Lower lobe of right lung (tissue), 2 donors: ENCODE measurements at places on chromosomes 13 and 19.

DNA sequence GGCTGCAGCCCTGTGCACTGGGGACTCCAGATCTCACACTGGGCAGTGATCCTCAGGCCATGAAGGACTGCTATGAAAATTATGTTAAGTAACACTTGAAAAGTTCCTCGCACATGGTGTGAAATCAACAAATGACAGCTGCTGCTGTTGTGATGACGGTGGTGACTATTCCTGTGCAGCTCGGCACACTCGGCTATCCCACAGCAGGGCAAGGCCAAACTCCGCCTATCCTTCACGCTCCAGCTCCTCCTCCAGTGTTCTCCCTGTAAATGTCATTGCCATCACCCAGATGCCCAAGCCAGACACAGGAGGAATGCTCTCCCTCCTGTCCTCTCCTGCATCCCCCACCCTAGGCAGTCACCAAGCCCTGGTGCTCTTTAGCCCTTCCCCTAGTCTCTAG, 31.3 kb downstream of the GRIK5 start:
- no peak for DNase-seq

DNA sequence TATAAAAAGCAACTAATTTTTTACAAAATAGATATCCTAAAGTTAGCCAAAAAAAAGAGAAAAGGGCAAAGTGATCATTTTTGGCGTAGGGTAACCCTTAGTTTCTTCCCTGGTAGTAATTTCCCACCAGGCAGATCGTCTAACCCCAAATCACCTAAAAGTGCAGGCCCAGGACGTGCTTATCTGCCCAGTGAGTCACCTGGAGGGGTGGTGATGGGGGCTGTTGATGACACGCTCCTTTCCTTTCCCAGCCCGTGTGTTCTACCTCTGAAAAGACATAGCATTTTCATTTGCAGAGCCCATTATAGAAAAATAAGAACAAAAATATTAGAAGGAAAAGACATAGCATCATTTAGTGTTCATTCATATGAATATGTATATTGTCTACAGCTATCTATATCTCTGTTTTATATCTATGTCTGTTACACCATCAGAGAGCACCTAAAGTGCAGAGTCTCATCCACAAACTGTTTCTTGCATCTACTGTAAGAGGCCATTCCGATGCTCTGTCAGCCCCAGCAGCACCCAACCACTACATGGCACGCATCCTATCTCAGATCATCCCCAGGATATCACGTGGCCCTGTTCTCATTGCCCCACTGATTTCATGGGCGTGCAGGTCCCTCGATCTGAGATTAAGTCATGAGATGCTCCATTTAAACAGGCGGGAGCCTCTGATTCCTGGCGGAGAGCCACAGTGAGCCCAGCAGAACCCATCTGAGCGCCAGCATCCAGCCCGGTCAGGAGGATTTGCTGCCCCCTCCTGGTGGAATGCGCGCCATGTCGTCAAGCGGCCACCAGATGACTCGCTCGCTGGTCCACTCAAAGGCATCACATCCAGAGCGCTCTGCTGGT, 8.5 kb upstream of the LILRB3 start:
- DNase-seq: peak; percentile 92

GRCh38 chr13:113547238-113547971, 37.1 kb upstream of the TFDP1 start:
- DNase-seq: peak; percentile 28

- peak; percentile 85 for DNase-seq
Measured at GRCh38 chr19:3163230-3163886, 15.2 kb upstream of the S1PR4 start.

DNA sequence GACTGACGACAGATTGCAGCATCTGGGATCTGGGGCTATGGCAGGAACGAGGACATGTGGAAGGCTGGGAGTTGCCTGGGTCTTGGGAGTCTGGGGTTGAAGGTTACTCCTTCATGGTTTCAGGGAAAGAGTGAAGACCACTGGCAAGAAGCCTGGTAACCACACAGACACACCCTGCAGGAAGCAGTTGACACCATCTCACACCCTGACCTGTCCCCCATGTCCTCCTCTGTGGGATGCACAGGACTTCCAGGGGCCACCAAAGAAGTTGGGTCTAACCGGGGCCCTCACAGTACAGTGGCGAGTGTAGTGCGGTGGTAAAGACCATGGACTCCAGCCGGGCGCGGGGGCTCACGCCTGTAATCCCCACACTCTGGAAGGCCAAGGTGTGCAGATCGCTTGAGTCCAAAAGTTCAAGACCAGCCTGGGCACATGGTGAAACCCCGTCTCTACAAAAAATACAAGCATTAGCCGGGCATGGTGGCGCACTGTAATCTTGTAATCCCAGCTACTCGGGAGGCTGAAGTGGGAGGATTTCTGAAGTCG, 10.6 kb upstream of the FFAR2 start:
- DNase-seq: no peak

DNA sequence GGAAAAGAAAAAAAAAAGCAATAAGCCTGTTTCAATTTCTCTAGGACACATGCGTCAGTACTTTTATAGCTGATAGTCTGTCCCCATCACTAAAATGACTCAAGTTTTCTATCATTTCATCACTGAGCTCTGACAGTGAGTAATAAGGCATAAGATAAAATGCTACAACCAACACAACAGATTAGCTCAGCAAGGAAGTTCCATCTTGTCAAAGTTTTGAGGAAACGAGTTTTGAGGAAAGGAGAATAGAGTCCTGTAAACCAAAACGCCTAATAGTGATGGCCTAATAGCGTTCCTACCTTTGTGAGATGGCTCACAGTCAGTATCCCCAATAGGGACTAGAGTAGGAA, 145.1 kb downstream of the LACC1 start:
- DNase-seq: no peak

DNA sequence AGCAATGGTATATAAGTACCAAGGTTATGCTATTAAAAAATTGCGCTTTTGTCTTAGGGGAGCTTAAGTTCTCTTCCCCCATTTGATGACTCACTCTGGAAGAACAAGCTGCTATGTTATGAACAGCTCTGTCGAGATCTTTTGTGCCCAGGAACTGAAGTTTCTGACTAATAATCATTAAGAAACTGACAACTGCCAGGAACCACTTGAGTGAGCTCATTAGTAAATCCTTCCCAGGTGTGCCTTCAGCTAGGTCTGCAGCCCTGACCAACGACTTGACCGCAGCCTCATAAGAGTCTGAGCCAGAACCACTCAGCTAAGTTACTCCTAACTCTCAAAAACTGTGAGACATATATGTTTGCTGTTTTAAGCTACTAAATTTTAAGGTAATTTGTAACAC, 147.8 kb downstream of the SLITRK6 start:
- DNase-seq: no peak

DNA sequence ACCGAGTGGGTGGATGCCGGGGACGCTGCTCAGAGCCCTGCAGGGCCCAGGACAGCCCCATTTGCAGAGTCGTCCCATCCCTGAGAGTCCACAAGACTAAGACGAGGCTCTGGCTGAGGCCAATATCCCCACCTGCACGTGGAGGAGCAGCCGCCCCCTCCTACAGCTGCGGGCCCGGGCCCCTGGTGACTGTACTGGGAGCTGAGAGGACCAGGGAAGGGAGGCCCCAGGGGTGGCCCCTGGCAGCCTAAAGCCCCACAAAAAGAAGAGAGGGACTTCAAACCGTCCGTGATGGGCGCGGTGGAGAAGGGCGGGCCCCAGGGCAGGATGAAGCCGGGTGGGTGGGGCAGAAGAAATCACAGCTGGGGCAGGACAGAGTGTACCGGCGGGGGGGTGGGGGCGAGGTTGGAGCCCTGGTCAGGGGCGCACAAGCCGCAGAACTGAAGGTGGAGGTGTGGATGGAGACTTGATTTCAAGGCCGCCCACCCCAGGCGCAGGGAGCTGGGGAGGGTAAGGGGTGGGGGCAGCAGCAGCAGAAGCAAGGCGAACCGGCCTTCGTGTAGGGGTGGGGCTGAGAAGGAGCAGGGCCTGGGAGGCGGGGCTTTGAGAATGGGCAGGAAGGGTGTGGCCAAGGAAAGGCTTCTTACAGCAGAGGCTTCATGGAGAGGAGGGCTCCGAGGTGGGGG, 12.9 kb downstream of the CFD start:
- DNase-seq: peak; percentile 88

DNA sequence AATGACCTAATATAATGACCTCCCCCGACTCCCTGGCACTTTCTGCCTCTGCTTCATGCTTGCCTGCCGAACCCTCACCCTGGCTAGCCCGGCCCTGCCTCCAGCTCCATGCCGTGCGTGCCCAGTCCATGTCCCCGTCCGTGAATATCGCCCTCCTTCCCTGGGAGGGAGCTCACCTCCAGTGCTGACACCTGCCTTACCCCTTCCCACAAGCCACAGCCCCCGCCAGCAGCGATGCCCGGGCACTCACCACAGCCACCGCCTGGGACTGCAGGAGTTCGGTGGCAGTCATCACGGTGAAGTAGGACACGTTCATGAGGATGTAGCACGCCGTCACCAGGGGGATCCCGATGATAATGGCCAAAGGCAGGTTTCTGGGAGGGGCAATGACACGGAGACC, 10.0 kb downstream of the SLC7A9 start:
- DNase-seq: no peak

DNA sequence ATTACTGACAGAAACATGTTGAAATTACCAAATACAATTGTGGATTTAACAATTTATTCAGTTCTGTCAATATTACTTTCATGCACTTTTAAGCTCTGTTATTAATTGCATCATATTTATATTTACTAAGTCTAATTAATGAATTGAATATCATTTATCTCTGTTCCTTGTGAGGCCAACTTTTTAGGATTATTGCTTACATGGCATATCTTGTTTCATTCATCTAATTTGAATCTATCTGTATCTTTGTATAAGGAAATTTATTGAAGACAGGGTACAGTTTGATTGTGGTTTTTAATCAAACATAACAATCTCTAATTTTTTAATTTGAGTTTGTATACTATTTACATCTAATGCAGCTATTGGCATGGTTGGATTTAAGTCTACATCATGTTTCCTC, 249.9 kb upstream of the GPC6 start:
- DNase-seq: no peak

- no peak for DNase-seq
Measured at GRCh38 chr13:102687520-102687919, 7.3 kb downstream of the METTL21C start.

DNA sequence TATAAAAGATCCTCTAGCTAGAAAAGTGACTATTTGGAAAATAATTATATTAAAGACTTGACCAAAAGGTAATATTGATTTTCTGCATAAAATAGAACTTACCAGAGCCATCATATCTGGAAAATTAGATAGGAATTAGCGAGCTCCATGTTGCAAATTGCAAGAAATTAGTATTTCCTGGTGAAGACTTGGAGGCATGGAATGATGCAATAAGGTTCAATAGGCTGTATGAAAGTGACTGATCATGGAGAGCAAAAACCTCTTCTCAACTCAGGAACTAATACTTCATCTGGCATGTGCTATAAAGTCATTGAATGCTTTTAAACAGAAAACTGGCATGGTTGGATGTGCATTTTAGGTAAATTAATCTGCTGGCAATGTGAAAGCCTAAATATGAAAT, 66.3 kb upstream of the UFM1 start:
- no peak for DNase-seq
